Fibroblast of the aortic adventitia (primary cell): ENCODE measurements at places on chromosomes 16 and 17. TPM values are rescaled to one million over a fixed set of nuclear protein-coding genes. Genes with fewer than 3 reads are reported as not detected.

- peak; percentile 91 for DNase-seq
These were observed 1.9 kb downstream of the CALB2 start for GRCh38 chr16:71360378-71360777.

DNA sequence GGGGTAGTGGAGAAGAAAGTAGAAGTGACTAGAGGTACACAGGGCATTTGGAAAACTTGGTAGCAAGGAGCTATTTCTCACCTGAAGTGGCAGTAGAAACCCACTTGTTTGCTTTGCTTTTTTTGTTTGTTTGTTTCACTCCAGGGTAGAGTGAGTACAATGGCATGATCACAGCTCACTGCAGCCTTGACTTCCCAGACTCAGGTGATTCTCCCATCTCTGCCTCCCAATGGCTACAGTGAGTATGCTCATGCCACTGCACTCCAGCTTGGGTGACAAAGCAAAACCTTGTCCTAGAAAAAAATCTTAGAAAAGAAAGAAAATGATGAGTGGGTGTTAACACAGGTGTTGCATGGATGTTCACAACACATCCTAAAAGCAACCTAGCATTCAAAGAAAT lies 40.4 kb downstream of the SCNN1G start:
- DNase-seq: no peak

GRCh38 chr16:57667526-57668262 lies 412 bp upstream of the ADGRG3 start:
- DNase-seq: no peak

The NHERF1 gene
- 11.0 and 11.7 TPM in 2 replicates for total RNA-seq

DNA sequence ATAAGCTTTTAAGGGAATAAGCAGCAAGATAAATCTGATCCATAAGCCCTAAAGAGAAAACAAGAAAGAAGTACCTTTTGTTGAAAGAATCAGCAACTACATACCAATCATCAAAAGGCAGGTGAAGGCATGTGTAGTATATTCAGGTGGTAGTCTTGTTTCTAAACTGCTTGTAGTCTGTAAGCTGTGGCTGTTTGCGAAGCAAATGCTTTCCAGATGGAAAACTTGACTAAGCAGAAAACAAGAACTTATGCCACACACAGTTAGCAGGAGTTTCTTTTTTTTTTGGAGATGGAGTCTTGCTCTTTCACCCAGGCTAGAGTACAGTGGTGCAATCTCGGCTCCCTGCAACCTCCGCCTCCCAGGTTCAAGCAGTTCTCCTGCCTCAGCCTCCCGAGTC lies 5.7 kb downstream of the CBX1 start:
- no peak for DNase-seq
